Endothelial cell of umbilical vein (primary cell): ENCODE measurements at places on chromosomes 2 and 18. TPM values are rescaled to one million over a fixed set of nuclear protein-coding genes. Genes with fewer than 3 reads are reported as not detected.
A peak's percentile ranks its signal among the peaks of the same experiment; 100 is the strongest.

Gene SERPINB12
- not detected in 2 replicates for polyA plus RNA-seq

Gene ARHGEF4
- 0.03 TPM in 1 of 2 replicates, not detected in the other for polyA plus RNA-seq

Gene NCOA1
- 11.3 and 11.4 TPM in 2 replicates for polyA plus RNA-seq

Gene TUBA3E
- polyA plus RNA-seq, result not detected in 2 replicates

Gene CARF
- polyA plus RNA-seq, result 1.0 and 1.6 TPM in 2 replicates

Gene KIF3C
- polyA plus RNA-seq, result 9.9 and 11.4 TPM in 2 replicates

Gene SNORC
- polyA plus RNA-seq, result 1.4 and 2.5 TPM in 2 replicates

Gene IL36A
- not detected in 2 replicates for polyA plus RNA-seq

Gene ANKRD53
- polyA plus RNA-seq, result 1.4 and 1.7 TPM in 2 replicates

Gene HOXD10
- not detected in 2 replicates for polyA plus RNA-seq

Gene SNED1
- polyA plus RNA-seq, result 12.4 and 14.1 TPM in 2 replicates

DNA sequence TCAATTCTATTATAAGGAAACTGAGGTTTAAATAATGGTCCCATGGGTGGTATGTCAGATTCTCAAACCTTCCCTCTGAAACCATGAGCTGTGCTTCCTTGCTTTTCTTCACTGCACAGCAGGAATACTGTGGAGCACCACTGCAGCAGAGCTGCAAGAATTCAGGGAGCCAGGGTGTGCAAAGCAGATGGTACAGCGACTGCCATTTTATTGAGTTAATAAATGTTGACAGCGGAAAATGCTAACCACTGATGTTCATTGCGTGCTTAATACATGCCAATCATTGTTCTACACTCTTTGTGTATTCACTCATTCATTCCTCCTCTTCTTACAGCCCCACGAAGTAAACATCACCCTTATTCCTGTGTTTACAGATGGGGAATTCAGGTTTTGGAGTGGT lies 152.2 kb upstream of the THSD7B start:
- DNase-seq, result no peak

- DNase-seq, result no peak
These were observed 160.8 kb downstream of the BCL2 start for GRCh38 chr18:63158676-63159291.

GRCh38 chr2:114550364-114550763 lies 107.9 kb downstream of the DPP10 start:
- DNase-seq, result no peak

DNA sequence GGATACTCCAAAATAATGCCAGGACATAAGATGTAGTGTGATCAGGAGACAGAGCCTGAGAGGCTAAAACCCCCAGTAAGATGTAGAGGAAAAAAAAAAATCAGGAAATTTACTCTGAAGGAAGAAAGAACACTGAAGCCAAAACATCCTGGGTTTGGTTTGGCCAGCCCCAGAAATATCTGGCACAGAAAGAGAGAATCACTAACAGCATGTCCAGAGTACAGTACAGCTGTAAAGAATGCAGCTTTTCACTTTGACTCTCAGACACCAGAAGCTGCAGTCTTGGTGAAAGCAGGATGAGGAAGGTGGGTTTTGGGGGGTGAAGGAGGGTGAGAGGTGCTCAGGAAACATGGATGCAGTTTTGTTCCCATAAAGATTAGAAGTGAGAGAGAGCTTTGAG lies 1577.7 kb upstream of the ACVR2A start:
- DNase-seq, result no peak

GRCh38 chr18:65704046-65704445 lies 46.8 kb upstream of the CDH7 start:
- DNase-seq, result no peak

- no peak for DNase-seq
These were observed 12.3 kb downstream of the PLA2R1 start for GRCh38 chr2:160050147-160050546.

- DNase-seq, result peak; percentile 69
These were observed 146.0 kb upstream of the CYP26B1 start for GRCh38 chr2:72293620-72294019.

DNA sequence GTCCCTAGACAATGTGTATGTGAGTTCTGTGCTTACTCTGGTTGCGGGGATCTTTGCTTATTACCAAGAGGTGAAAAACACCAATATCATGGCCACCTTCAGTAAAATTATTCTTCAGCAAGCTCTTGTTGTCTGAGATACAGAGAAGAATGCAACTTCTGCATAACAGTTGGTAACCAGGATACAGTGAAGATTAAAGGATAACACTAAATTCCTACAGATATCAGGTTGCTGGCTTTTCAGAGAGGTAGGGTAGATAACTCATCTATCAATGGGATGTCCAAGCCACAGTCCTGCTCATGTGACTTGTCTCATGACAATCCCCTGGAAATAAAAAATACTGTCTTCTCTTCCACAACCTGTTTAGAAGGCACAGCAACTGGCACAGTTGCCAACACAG lies 308.5 kb downstream of the TNS1 start:
- no peak for DNase-seq

- DNase-seq, result peak; percentile 84
These were observed 48.4 kb downstream of the CNGA3 start for GRCh38 chr2:98394595-98395153.

DNA sequence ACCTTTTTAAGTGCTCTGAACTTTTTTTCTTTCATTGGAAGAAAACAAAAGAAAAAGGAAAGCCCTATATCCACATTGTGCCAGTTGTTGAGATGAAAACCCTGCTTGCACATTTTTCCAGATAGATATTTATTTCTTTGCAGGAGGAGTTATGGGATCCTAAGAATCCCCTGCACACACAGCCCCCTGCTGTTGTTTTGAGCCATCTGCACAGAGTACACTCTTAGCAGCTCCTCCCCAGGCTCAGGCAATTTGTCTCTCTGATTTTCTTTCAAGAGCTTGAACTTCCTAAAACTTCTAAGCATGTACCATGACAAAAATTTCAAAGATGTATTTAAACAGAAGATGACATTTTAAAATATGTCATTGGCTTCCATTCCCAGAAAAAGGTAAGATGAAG lies 436.9 kb downstream of the METTL4 start:
- no peak for DNase-seq

DNA sequence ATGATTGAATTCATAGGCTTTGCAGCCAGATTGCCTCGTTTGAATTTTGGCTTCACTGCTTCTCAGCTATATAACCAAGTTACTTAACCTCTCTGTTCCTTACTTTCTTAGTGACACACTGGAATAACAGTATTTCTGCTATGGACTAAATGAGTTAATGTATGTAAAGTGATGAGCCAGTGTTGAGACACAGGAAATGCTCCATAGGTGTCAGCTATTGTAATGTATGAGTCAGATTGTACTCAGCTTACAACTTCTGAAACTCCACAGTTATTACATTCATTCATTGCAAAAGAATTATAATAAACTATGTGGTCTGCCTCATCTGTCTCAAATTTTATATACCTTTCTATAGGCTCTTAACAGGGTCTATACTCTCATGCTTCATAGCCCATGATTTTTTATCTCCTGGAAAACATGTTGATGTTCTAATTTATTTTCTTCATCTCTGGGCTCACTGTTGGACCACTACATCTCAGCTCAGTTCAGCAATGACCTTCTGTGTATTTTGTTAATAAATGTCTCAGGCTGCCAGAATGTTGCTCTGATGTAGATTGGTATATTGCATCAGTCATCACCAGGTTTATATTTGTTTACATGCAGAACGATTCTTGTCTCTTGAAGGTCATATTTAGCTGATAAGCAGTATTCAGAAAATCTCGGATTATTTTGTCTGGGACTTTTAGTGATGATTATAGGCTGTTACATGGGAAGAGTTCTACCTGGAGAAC lies 76.2 kb downstream of the MAP3K20 start:
- DNase-seq, result peak; percentile 66

DNA sequence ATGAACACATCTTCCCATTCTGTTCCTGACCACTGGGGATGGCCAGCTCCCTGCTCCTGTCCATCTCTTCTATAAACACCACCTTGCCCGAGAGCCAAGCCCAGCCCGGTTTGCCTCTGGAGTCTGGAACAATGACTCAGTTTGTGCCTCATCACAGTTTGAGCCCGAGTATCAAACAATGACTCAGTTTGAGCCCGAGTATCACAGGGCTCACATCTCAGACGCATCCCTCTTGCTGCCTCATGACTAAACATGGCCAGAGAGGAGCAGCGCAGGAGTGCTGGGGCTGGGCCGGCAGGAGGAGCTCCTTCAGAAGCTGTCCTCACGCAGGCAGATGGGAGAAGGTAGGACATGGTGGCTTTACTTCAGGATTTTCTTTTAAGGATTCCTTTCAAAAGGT lies 68.7 kb downstream of the PXDN start:
- DNase-seq, result peak; percentile 22

- peak; percentile 54 for DNase-seq
These were observed 142.0 kb upstream of the UNC80 start for GRCh38 chr2:209629597-209629996.

DNA sequence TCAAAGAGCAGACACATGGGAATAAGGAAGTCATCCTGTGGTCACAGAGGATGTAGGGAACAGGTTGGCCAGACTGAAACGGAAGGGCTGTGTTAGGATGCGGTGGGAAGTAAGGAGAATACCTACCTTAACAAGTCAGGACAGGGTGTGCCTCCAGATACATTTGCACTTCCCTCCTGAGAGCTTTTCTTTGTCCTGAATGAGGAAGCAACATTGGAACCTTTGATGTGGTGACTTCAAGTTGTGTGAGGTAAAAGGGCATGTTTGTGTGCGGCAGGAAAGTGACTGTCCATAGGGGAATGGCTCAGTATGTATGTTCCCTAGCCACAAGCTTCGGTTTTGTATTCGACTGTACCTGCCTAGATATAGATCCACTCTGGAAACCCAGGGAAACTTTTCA lies 24.9 kb upstream of the LRRTM1 start:
- DNase-seq, result no peak

GRCh38 chr2:143758629-143759330 lies 629.6 kb downstream of the ARHGAP15 start:
- no peak for DNase-seq

- DNase-seq, result no peak
These were observed 10.0 kb downstream of the DBI start for GRCh38 chr2:119376810-119377209.

GRCh38 chr2:127993659-127994058 lies 34.2 kb downstream of the SAP130 start:
- DNase-seq, result no peak

DNA sequence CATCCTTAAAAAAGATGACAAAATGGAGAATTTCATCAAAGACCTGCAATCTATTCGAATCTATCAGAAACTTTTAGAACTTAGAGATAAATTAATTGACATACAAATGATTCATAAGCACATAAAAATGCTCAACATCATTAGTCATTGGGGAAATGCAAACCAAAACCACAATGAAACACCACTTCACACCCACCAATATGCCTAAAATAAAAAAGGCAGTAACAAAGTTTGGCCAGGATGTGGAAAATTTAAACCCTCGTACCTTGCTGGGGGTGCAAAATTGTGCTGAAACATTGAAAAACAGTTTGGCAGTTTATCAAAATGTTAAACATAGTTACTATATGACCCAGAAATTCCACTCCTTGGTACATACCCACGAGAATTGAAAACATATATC lies 11.5 kb upstream of the EIF2AK3 start:
- no peak for DNase-seq
